ENCODE measurements at places on chromosomes 1 and 21.

- no peak for DNase-seq
Measured at GRCh38 chr1:194117582-194117981, 931.2 kb upstream of the B3GALT2 start.

GRCh38 chr1:93817819-93818569, 61.0 kb downstream of the DNTTIP2 start:
- DNase-seq = peak; percentile 36

DNA sequence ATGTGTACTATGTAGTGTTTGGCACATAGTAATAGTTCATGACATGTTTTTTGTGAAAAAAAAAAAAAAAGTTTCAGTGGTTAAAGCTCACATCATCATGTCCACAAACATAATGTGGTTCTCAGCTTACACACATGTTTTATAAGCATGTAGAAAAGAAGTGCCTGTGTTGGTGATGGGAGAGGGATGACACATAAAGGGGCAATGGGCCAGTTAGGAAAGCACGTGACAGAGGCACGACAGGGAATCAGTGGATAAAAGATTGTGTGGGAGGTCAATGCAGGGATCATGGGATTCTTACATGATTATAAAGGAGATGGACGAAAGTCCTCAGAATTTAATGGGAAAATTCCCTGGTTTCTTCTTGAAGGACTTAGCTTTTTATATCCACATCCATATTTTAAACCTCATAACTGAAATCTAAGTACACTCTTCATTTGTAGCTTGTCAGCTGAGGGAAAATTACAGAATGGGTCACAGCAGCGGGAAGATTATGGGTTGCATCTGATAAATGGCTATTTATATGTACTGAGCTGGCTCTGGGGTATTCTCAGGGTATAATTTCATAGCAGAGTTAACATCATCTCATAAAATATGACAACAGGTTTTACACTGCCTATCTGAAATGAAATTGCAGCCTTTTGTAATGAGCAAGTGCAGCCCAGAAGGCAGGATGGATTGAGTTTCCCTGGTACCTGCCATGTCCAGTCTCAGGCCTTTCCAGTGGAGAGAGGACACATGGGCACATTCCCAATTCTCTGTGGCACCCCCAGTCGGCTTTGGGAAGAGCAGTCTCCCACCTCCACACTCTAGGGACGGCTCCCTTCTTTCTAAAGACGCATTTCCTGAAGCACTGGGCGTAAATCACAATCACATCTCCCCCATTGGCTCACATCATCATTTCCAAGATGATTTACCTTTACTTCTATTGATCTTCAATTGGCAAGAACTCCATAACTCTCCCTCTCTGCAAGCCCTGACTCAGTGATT, 42.3 kb upstream of the NHLH2 start:
- no peak for DNase-seq

GRCh38 chr1:16387201-16388188, 20.5 kb downstream of the SZRD1 start:
- no peak for DNase-seq

DNA sequence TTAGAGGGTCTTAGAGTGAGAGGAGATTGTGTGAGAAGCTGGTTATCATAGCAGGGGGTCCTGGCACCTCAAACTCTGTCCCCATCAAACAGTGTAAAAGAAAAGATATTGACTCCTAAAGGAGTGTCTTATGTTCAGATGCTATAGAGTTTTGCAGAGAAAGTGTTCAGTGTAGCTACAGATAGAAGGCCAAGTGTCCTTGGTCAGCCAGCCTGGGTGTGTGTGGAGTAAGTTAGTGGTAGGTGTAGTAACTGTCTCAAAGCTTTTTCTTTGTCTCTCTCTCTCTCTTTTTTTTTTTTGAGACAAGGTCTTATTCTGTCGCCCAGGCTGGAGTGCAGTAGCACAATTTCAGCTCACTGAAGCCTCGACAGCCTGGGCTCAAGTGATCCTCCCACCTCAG, 17.2 kb downstream of the CAMTA1 start:
- DNase-seq = no peak
